ENCODE measurements at places on chromosomes 4 and X.

- no peak for DNase-seq
Observed at GRCh38 chr4:114839986-114840385, 241.4 kb downstream of the UGT8 start.

GRCh38 chr4:149910177-149910576, 94.5 kb upstream of the IQCM start:
- DNase-seq = no peak

GRCh38 chr4:117134386-117134785, 49.0 kb upstream of the TRAM1L1 start:
- peak; percentile 56 for DNase-seq

GRCh38 chr4:37561803-37562207, 124.4 kb downstream of the RELL1 start:
- DNase-seq = peak; percentile 96

DNA sequence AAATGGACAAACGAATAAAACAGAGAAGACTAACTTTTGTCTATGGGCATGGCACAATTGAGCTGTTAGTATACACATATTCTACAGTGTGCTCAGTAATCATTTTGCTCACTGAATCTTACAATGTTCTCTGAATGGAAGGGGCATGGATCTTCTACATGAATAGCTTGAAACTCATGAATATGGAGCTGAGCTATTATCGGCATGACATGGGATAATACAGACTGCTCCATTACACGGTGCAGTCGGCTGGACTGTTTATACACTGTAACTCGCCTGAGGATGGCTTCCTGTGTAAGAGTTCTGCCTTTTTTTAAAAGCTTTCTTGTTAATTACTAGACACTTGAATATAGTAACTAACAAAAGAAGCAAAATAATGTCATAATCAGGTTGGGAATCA, 368.5 kb upstream of the MAD2L1 start:
- DNase-seq = no peak

DNA sequence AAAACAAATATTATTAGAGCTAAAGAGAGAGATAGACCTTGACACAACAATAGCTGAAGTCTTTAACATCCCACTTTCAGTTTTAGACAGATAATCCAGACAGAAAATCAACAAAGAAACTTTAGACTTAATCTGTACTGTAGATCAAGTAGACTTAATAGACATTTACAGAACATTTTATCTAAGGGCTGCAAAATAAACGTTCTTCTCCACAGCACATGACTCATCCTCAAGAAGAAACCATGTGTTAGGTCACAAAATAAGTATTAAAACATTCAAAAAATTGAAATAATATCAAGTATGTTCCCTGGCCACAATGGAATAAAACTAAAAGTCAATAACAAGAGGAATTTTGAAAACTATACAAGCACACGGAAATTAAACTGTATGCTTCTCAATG, 1510.3 kb upstream of the PCDH10 start:
- DNase-seq = no peak

DNA sequence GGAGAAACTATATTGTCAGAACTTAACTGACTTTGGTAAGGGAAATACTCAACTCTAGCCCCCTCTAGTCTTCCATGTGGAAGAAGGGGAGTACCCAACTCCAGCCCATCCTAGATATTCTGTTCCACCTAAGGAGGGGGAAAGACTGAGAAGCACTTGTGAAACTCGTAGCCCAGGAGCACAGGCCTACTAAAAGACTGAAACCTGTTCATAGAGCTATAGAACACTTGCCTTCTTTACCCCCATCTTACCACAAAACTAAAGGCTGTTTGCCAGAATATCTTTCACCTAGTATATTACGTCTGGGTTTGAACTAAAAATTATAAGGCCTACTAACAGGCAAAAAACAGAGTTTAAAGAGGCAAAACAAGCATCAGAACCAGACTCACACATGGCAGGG, 15.5 kb downstream of the CLDN22 start:
- DNase-seq = no peak

- peak; percentile 72 for DNase-seq
Observed at GRCh38 chr4:47930971-47931804, 16.8 kb upstream of the NFXL1 start.
